ENCODE measurements at places on chromosomes 2 and 18.

DNA sequence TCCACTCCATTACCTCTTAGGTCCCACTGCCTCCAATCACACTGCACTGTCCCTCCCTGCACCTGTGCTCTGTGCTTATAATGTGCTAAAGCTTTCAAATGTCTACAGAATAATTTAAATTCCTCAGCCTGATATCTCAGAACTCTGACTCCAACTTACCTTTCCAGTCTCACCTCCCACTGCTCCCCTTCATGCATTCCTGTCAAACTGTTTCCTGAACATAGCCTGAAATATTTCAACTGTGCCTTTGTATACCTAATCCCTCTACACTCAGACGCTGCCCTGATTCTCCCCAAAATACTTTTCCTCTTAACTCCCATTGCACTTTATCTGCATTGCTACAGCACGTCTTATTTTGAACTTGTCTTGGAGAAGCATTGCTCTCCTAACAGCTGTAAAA, 40.5 kb downstream of the CHMP3 start:
- DNase-seq = no peak

DNA sequence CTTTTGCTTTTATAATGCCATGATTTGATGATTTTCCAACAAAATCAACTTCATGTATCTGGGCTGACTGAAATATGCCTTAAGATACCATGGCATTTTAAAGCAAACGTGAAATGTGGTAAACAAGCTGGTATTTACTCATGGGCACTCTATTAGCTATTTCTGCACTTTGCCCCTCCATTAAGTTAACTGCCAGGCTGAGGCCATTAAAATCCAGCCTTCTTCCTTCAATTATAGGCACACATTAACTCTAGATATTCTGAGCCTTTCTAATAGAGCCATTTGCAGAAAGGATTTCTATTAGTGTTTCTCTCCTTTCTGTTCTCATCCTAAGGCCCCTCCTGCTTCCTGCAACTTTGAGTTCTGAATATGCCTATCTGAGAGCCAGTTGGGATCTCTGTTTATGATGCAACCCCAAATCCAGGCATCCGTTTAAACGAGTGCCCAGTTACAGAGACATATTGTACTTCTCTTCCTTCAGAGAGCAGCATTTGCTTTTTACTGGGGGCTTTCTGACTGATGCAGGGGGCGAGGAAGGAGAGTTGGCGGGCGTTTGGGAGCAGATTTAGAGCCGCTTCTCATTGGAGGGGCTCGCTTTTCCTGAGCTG, 1.6 kb upstream of the KCNJ3 start:
- DNase-seq = no peak

GRCh38 chr18:77131652-77132368, 773 bp downstream of the MBP start:
- no peak for DNase-seq

DNA sequence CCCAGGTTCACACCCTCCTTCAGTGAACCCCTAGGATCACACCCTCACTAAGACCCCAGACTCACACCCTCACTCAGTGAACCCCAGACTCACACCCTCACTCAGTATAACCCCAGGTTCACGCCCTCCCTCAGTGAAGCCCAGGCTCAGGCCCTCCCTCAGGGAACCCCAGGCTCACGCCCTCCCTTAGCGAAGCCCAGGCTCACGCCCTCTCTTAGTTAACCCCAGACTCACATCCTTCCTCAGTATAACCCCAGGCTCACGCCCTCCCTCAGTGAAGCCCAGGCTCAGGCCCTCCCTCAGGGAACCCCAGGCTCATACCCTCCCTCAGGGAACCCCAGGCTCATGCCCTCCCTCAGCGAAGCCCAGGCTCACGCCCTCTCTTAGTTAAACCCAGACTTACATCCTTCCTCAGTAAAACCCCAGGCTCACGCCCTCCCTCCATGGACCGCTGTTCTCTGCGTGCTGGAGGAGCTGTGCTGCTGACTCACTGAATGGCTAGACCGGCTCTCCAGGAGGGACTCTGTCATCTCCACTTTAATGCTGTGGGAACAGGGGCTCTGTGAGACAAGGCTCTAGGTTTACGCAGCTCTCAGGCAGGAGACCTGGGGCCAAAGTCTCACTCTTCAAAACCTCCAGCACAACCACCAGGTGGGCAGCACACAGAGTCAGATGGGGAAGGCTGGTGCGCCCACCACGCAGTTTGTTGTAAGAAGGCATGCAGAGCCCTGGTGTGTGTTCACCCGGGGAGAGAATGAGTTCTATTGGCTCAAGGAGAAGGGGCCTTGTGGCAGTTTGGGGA, 506.9 kb upstream of the MYT1L start:
- no peak for DNase-seq

DNA sequence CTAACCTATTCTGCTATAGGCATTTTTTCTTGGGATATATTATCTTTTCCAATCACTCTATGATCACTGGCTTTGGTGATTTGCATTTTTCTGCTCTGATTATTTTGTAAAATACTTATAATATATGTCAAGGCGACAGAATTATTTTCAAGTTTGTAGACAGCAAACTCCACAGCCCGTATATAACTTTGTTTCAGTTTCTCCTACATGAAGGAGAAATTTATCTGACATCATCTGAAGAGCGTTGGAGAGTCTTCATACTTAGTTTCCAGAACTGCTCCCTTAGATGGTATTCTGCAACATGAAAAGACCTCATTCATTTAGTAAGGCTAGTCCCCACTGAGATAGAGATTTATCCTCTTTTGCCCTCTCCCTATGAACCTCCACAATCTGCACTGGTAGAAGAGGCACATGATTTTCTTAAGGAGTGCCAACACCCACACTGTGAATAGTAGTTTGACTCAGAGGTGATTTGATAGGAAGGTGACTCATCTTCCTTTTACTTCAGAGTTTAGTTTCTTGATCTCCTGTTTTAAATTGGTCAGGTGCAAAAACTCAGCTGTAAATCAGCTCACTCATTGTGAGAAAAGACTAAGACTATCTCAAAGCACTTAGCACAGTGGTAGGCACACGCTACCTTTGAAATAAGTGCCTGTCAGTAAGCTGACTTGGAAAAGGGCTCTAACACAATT, 1848.6 kb upstream of the CELF4 start:
- DNase-seq = no peak

GRCh38 chr2:217996361-217996760, 6.4 kb downstream of the TNS1 start:
- no peak for DNase-seq

- no peak for DNase-seq
Observed at GRCh38 chr2:59150217-59150849, 909.2 kb upstream of the FANCL start.

All from stimulated activated CD8-positive, alpha-beta memory T cell treated with anti-CD3 and anti-CD28 coated beads, Interleukin-4, amount 100 ng/mL, for 1 hour (primary cell).